ENCODE measurements at places on chromosomes 3 and 15. TPM values are rescaled to one million over a fixed set of nuclear protein-coding genes. Genes with fewer than 3 reads are reported as not detected.

Gene CELSR3
- 2.3 TPM for total RNA-seq

Gene FBXW12
- not detected for total RNA-seq

Gene DAZL
- not detected for total RNA-seq

Gene MINAR1
- total RNA-seq = 0.66 TPM

Gene KBTBD13
- total RNA-seq = not detected

- DNase-seq = no peak
- no peaks in the 10 kb centered on the region for H3K4me1 ChIP-seq
- H3K36me3 ChIP-seq = no peaks in the 10 kb centered on the region
- no peak overlapping the region for H3K4me3 ChIP-seq
- H3K27me3 ChIP-seq = no peaks in the 10 kb centered on the region
- H3K27ac ChIP-seq = no peak overlapping the region
These were observed 284.0 kb upstream of the GADL1 start for GRCh38 chr3:31178467-31178866.

DNA sequence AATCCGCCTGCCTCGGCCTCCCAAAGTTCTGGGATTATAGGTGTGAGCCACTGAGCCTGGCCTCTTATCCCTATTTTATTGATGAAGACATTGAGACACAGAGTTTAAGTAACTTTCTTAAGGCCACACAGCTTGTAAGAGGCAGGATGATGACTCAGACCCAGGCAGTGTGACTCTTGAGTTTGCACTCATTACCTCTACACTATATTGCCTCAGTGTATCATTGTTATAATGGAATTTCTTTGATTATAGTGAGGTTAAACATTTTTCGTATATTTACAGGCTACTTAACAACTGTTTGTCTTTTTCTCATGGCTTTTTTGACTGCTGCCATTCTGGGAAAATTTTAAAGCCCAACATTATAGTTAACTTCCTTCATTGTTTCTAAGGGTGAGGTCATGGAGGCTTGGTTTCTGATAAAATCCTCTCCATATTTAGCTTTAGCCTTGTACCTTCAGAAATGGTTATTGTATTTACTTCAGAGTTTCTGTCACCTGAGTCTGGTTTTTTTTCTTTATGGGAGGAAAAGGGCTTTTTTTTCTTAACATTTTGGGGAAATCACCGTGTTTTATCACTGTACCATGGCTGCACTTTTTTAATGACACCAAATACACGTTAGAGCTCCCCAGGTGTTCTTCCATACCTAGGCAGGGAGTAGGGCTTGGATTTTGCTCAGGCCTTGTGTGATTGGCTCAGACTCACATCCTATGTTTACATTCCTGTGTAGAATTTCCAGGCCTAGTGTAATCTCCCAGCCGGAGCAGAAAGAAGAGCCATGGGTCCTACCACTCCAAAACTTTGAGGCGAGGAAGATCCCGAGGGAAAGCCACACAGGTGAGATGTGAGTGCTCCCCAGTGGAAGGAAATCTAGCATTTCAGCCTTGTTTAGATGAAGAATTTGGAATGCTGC is 6.3 kb downstream of the ZNF774 start:
- no peaks in the 10 kb centered on the region for H3K36me3 ChIP-seq
- peaks cover 13% of the 10 kb centered on the region for H3K4me1 ChIP-seq
- no peak overlapping the region for H3K27ac ChIP-seq
- no peak for DNase-seq

- H3K27ac ChIP-seq = peak overlapping the region; percentile 3
- no peak overlapping the region for H3K4me3 ChIP-seq
- no peaks in the 10 kb centered on the region for H3K36me3 ChIP-seq
- H3K27me3 ChIP-seq = no peaks in the 10 kb centered on the region
- no peaks in the 10 kb centered on the region for H3K4me1 ChIP-seq
These were observed 29.9 kb upstream of the MFSD1 start for GRCh38 chr3:158771982-158772381.

- DNase-seq = no peak
- H3K27ac ChIP-seq = no peak overlapping the region
- no peaks in the 10 kb centered on the region for H3K36me3 ChIP-seq
- no peak overlapping the region for H3K4me3 ChIP-seq
These were observed 110.4 kb downstream of the C3orf70 start for GRCh38 chr3:185042312-185043050.

DNA sequence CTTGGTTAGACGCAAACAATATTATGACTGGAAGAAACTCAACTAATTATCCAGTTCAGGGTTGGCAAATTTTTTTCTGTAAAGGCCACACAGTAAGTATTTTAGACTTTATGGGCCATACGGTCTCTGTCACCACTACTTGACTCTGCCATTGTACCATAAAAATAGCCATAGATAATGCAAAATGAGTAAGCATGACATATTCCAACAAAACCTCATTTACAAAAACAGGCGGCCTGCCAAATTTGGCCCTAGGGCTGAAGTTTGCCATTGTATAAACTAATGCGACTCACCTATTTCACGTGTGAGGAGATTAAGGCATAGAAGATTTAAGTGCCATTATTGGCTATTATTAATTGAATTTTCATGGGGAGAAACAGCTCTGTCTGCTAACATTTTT is 116.8 kb upstream of the CNTN6 start:
- H3K36me3 ChIP-seq = no peaks in the 10 kb centered on the region
- H3K4me3 ChIP-seq = no peak overlapping the region
- H3K27ac ChIP-seq = no peak overlapping the region
- no peak for DNase-seq
- H3K4me1 ChIP-seq = no peaks in the 10 kb centered on the region

- no peak overlapping the region for H3K4me3 ChIP-seq
- H3K4me1 ChIP-seq = no peaks in the 10 kb centered on the region
- no peak overlapping the region for H3K27ac ChIP-seq
- H3K27me3 ChIP-seq = no peaks in the 10 kb centered on the region
- no peaks in the 10 kb centered on the region for H3K36me3 ChIP-seq
These were observed 4.4 kb downstream of the SCN5A start for GRCh38 chr3:38645076-38645475.

DNA sequence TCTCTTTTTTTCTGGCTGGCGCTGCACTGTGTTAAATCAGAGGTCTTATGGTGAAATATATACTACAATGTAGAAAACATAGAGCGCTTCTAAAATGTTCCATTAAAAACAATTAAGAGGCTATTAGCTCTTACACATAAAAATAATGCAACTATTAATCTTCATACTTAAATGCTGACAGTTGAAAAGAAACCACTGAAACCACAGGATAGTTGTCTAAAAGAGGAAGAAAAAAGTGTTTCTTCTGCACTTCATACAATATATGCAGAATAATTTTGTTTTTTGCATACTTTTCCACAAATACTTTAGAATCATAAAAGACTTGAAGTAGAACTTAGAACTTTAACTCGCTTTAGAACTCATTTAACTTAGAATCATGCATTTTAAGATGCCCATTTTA is 170.5 kb downstream of the PYDC2 start:
- H3K27ac ChIP-seq = no peak overlapping the region
- no peak for DNase-seq

DNA sequence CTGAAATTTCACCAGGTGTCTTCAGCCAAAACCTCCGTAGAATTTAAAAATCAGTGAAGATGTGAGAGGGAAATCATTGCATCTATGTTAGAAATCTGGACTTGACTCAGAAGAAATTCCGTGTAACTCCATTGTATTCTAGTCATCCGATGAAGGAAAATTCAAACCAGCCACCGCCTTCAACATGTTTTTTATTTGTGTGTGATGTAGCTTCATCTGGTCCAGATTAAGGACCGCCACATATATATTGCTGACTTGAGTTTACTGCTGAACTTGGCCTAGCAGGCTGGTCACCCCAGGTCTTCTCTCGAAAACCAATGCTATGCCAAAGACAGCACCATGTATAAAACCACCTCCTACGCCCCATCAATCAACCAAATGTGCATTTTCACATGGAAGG is 120.9 kb downstream of the FOXP1 start:
- no peak for DNase-seq
- no peak overlapping the region for H3K4me3 ChIP-seq
- no peaks in the 10 kb centered on the region for H3K36me3 ChIP-seq
- H3K27ac ChIP-seq = no peak overlapping the region
- no peaks in the 10 kb centered on the region for H3K4me1 ChIP-seq
- no peaks in the 10 kb centered on the region for H3K27me3 ChIP-seq

DNA sequence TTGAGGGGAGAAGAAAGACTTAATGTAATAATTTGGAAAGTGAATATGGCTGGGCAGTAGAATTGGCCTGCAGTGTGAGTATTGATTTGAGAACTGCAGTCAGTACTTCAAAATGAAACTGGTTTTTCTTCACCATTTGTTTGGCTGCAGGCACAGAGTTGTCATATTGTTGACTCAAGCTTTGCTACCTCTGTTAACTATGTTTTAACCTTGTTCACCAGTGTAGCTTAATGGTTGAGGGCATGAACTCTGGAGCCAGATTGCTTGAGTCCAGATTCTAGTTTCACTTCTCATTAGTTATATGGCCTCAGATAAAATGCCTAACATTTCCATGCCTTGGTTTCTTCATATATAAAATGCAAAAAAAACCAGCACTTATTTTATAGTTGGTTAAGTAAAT is 64.1 kb downstream of the CFAP44 start:
- H3K36me3 ChIP-seq = no peaks in the 10 kb centered on the region
- H3K27me3 ChIP-seq = no peaks in the 10 kb centered on the region
- H3K4me3 ChIP-seq = no peak overlapping the region
- no peak overlapping the region for H3K27ac ChIP-seq
- DNase-seq = no peak
- H3K4me1 ChIP-seq = no peaks in the 10 kb centered on the region

DNA sequence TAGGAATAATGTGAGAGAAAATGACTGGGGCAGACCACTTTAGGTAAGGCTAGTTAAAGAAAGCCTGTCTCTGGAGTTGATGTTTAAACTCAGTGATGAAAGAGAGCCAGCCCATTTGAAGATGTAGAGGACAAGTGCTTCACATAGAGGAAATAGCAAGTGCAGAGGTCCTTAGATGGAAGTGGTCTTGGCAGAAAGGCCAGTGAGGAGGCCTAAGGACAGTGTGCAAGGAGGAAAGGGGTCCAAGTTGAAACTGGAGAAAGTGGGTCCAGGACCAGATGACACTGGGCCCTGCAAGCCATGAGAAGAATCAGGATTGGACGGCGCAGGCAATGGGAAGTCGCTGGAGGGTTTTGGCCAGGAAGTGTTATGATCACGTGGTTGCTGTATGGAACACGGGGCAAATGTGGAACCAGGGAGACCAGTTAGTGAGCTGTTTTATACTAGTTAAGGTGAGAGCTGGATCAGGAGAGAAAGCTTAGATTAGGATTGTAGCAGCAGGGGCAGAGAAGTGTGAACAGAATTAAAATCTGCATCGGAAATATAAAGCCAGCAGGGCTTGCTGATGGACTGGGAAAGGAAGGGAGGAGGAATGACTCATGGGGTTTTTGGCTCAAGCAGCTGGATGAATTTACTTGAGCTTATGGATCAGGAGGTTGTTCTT is 48.0 kb upstream of the SCAANT1 start:
- H3K4me1 ChIP-seq = no peaks in the 10 kb centered on the region
- H3K4me3 ChIP-seq = no peak overlapping the region
- no peak for DNase-seq
- no peaks in the 10 kb centered on the region for H3K36me3 ChIP-seq
- no peaks in the 10 kb centered on the region for H3K27me3 ChIP-seq

DNA sequence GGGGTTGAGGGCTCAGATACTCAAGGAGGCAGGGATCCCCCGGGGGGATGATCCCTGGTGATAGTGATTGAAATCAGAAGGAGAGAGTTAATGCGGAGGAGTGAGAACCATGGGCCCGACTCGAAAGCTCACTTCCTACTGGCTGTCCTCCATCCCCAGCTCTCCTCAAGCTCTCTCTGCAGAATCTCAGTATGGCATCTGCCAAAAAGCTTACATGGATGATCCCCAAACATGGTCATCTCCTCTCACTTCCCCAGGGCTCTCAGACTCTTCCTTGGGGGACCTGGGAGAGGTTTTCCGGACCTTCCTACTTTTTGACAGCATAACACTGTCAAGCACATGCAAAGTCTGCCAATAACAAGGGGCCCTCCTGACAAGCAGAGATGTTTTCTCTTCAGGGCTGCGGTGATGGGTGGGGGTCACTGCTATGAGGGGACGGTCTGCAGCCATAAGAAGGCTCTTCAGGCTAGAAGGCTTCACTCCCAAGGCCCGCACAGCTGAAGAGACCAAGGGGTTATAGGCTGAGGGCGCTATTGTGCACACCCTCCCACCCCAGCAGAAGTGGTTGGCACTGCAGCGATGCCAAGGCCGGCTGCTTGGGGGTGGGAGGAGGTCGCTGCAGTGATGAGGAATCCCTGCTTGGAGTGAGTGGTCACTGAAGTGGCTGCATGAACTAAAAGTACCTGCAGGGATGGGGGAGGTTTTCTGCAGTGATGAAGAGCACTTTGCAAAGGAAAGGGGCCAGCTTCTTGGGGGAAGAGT is 828 bp upstream of the VWA5B2 start:
- no peak overlapping the region for H3K27ac ChIP-seq
- no peaks in the 10 kb centered on the region for H3K27me3 ChIP-seq
- no peak for DNase-seq
- peak overlapping the region; percentile 47 for H3K4me3 ChIP-seq
- H3K36me3 ChIP-seq = no peaks in the 10 kb centered on the region

Measured in Peyer's patch (tissue), 4 donors.